ENCODE measurements at places on chromosomes 6 and 20. TPM values are rescaled to one million over a fixed set of nuclear protein-coding genes. Genes with fewer than 3 reads are reported as not detected.

The CDKAL1 gene
- total RNA-seq = 13.1 TPM

The ZNF76 gene
- 15.3 TPM for total RNA-seq

The PRL gene
- total RNA-seq = not detected

The SRC gene
- total RNA-seq = 6.7 TPM

The CST8 gene
- not detected for total RNA-seq

The MAS1 gene
- not detected for total RNA-seq

The LBP gene
- not detected for total RNA-seq

The CLDN20 gene
- not detected for total RNA-seq

The SPAG4 gene
- 1.9 TPM for total RNA-seq

The C20orf144 gene
- total RNA-seq = under 0.01 TPM

The CALHM4 gene
- total RNA-seq = not detected

The PSORS1C1 gene
- total RNA-seq = 0.28 TPM

The SLC4A11 gene
- total RNA-seq = 0.28 TPM

The DDAH2 gene
- 40.0 TPM for total RNA-seq

The IMPG1 gene
- not detected for total RNA-seq

The SDC4 gene
- total RNA-seq = 265 TPM

The GPR6 gene
- not detected for total RNA-seq

The COL12A1 gene
- 502 TPM for total RNA-seq

The OR2B6 gene
- not detected for total RNA-seq

The RAET1L gene
- total RNA-seq = not detected

The HDGFL1 gene
- not detected for total RNA-seq

The HLA-DOB gene
- 0.36 TPM for total RNA-seq

The SRXN1 gene
- total RNA-seq = 71.2 TPM

The SLC22A16 gene
- total RNA-seq = not detected

The SYNE1 gene
- 159 TPM for total RNA-seq

The RPP21 gene
- 28.9 TPM for total RNA-seq

The BTNL2 gene
- not detected for total RNA-seq
